ENCODE measurements at places on chromosomes 1 and 21. TPM values are rescaled to one million over a fixed set of nuclear protein-coding genes. Genes with fewer than 3 reads are reported as not detected.

DNA sequence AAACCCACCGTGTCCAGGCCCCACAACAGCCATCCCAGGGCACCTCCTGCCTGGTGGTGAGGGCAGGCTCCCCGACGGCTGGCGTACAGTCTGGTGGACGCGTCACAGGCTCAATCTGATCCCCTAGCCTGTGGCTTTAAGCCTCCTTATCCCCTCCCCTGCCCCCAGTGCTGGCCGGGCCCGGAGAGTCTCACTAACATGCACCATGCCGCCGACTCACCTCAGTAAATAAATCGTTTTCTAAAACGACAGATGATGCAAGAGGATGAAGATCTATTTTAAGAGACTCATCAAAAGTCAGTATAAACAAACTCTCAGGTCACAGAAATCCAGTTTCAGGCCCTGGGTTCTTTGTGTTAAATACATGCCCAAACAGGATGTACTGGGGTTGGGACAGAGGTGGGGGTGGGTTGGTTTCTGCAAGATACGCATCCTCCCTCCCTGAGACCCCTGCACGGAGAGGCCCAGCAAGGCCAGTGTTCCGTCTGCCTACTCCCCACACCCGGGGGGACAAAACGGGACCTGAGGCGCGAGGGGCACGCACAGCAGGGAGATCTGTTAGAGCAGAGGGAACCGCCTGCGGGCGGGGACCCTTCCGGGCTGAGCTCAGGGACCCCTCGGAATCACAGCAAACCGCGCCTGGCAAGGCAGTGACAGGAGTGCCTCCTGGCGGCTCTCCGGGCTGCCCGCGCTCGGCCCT lies 3.1 kb downstream of the PANK4 start:
- H3K27ac ChIP-seq, result peak overlapping the region; percentile 88
- H3K4me3 ChIP-seq, result peak overlapping the region; percentile 73
- DNase-seq, result no peak
- peaks cover 2% of the 10 kb centered on the region for H3K27me3 ChIP-seq
- H3K4me1 ChIP-seq, result peaks cover 36% of the 10 kb centered on the region

- H3K36me3 ChIP-seq, result no peaks in the 10 kb centered on the region
- H3K27ac ChIP-seq, result no peak overlapping the region
- H3K4me1 ChIP-seq, result no peaks in the 10 kb centered on the region
- H3K4me3 ChIP-seq, result no peak overlapping the region
- DNase-seq, result no peak
These were observed 15.1 kb upstream of the B3GALT5 start for GRCh38 chr21:39597595-39597994.

DNA sequence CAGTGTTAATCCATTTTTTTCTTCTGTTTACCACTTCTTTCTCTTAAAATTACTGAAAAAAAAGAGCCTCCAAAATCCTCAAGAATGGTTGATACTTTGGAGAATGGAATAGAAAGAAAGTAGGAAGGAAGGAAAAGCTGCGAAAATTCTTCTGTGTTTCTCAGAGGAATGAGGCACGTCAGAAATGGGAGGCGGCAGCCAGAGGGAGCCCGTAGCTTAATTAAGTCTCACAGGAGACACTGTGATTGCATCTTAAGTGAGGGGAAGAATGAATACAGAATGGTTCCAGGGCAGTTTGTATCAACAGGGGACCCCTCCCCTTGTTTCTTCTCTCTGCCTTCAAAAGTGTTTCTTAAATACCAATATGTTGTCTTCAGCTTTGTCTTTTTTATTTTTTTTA lies 1099.5 kb downstream of the PLA2G4A start:
- no peak overlapping the region for H3K27ac ChIP-seq
- no peaks in the 10 kb centered on the region for H3K27me3 ChIP-seq
- no peaks in the 10 kb centered on the region for H3K36me3 ChIP-seq
- H3K4me3 ChIP-seq, result no peak overlapping the region
- no peak for DNase-seq

DNA sequence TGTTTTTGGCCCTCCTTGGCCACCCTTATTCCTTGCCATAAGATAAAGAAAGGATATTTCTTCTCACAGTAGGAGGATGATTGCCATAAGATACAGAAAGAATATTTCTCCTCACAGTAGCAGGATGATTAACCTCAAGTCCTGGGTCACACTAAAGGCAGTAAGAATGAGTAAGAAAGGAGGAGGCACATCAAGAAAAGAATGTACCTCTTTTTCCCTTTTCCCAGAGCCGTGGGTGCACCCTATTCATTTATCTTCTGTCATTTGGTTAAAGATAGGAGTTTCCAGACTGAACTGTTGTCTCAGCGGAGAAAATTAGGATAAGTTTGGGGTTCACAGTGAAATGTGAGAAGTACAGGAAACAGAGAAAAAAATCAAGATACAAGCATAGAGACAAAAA lies 52.5 kb downstream of the LRRC8C start:
- no peak for DNase-seq
- H3K4me1 ChIP-seq, result peaks cover 44% of the 10 kb centered on the region
- no peaks in the 10 kb centered on the region for H3K27me3 ChIP-seq
- peaks cover 78% of the 10 kb centered on the region for H3K36me3 ChIP-seq

DNA sequence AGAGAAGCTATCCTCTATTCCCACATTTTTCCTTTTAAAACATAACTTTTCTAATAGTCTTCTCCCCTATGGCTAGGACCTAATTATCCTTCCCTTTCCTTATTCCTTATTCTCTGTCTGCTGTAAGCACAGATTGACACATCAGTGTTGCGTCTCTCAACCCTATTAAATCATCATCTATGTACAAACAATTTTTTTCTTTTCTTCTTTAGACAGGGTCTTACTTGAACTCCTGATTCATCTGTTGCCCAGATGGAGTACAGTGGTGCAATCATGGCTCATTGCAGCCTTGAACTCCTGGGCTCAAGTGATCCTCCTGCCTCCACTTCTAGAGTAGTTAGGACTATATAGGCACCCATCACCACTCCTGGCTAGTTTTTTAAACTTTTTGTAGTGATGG lies 8.3 kb downstream of the KLHDC9 start:
- H3K4me3 ChIP-seq, result no peak overlapping the region
- peaks cover 21% of the 10 kb centered on the region for H3K36me3 ChIP-seq
- no peaks in the 10 kb centered on the region for H3K27me3 ChIP-seq
- peaks cover 15% of the 10 kb centered on the region for H3K4me1 ChIP-seq
- no peak for DNase-seq
- no peak overlapping the region for H3K27ac ChIP-seq

DNA sequence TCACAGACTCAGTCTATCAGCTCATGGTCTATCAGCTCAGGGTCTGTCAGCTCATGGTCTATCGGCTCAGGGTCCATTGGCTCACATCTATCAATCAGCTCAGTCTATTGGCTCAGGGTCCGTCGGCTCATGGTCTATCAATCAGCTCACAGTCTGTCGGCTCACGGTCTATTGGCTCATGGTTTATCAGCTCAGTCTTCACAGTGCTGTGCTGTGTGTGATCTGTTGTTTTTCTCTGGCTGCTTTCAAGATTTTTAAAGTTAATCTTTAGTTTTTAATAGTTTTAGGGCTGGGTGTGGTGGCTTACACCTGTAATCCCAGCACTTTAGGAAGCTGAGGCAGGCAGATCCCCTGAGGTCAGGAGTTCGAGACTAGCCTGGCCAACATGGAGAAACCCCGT lies 14.4 kb downstream of the C1orf159 start:
- peaks cover 12% of the 10 kb centered on the region for H3K27me3 ChIP-seq
- no peak overlapping the region for H3K4me3 ChIP-seq
- peaks cover 54% of the 10 kb centered on the region for H3K4me1 ChIP-seq
- no peak for DNase-seq

GRCh38 chr1:18641005-18641941 lies 10.6 kb downstream of the PAX7 start:
- no peak overlapping the region for H3K4me3 ChIP-seq
- peaks cover 3% of the 10 kb centered on the region for H3K4me1 ChIP-seq
- H3K27me3 ChIP-seq, result peaks cover 96% of the 10 kb centered on the region
- no peak for DNase-seq
- H3K27ac ChIP-seq, result no peak overlapping the region

GRCh38 chr21:33028287-33028670 lies 2.5 kb downstream of the OLIG2 start:
- peaks cover 14% of the 10 kb centered on the region for H3K4me1 ChIP-seq
- H3K4me3 ChIP-seq, result peak overlapping the region; percentile 29
- H3K27ac ChIP-seq, result peak overlapping the region; percentile 30

- H3K36me3 ChIP-seq, result no peaks in the 10 kb centered on the region
- peaks cover 21% of the 10 kb centered on the region for H3K4me1 ChIP-seq
- peaks cover 71% of the 10 kb centered on the region for H3K27me3 ChIP-seq
- peak overlapping the region; percentile 60 for H3K4me3 ChIP-seq
- DNase-seq, result no peak
These were observed 1.2 kb downstream of the CHRM3 start for GRCh38 chr1:239387304-239388158.

- no peak overlapping the region for H3K27ac ChIP-seq
- H3K4me3 ChIP-seq, result no peak overlapping the region
- no peak for DNase-seq
- H3K36me3 ChIP-seq, result no peaks in the 10 kb centered on the region
- no peaks in the 10 kb centered on the region for H3K4me1 ChIP-seq
These were observed 71.1 kb downstream of the SETD4 start for GRCh38 chr21:35989138-35989735.

- DNase-seq, result no peak
- no peak overlapping the region for H3K4me3 ChIP-seq
- H3K36me3 ChIP-seq, result peaks cover 2% of the 10 kb centered on the region
- H3K27ac ChIP-seq, result no peak overlapping the region
These were observed 7.8 kb upstream of the OR14I1 start for GRCh38 chr1:248710305-248710900.

GRCh38 chr1:109521002-109521951 lies 11.8 kb upstream of the AMIGO1 start:
- no peak overlapping the region for H3K4me3 ChIP-seq
- no peak overlapping the region for H3K27ac ChIP-seq
- no peak for DNase-seq
- no peaks in the 10 kb centered on the region for H3K36me3 ChIP-seq
- no peaks in the 10 kb centered on the region for H3K4me1 ChIP-seq
- peaks cover 13% of the 10 kb centered on the region for H3K27me3 ChIP-seq

CBR1 gene
- total RNA-seq, result 52.3 TPM

FABP3 gene
- total RNA-seq, result not detected

AMY1B gene
- total RNA-seq, result not detected

ARHGAP30 gene
- 260 TPM for total RNA-seq

TMEM240 gene
- 0.38 TPM for total RNA-seq

HIPK1 gene
- 90.4 TPM for total RNA-seq
